NCI-H1436 (cell line): ENCODE measurements at places on chromosomes 12 and 14.

DNA sequence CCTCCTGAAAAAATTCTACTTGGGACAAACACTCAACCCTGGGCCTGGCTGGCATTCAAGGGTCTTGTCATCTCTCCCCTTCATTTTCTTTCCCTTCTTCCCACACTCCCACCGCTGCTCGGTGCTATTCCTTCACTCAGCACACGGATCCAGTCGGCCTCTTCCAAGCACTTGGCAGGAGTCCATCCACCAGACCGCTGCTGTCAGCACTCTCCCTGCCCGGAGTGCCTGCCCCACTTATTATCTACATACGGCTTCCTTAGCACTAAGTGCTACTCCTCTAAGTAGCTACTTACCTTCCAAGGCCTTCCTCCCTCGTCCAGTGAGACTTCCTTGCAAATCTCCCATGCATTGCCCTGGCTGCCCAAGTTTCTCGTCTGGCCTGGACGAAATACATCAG lies 29.8 kb downstream of the CALM1 start:
- no peak for DNase-seq

GRCh38 chr12:95073698-95074520 lies 491 bp upstream of the NR2C1 start:
- DNase-seq: no peak

DNA sequence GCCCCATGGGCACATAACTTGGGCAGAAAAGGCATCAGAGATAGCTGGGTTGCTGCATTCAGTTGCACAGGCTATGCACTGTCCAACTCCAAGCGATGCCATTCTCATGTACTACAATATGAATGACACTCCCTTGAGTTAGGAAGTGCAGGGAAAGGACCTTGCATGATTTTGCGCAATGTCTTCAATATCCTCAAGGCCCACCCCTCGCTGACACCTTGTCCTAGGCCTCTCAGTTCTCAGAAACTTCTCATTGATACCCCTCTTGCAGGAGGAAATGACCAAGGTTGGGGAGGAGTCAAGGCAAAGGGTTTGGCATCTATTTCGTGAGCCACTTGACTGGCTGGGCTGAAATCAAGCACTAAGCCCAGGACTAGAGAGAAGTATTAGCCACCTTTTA lies 70.4 kb downstream of the ARL6IP4 start:
- no peak for DNase-seq

DNA sequence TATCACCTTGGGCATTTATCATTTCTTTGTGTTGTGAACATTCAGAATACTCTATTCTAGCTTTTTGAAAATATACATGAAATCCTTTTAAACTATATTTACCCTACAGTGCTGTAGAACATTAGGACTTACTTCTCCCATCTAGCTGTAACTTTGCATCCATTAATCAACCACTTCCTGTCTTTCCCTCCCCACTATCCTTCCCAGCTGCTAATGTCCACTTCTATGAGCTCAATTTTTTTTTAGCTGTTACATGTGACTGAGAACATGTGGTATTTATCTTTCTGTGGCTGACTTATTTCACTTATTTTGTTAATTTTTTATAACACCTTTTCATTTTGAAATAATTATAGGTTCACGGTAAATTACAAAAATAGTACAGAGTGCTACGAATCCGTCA lies 136.0 kb downstream of the LMNTD1 start:
- DNase-seq: no peak

DNA sequence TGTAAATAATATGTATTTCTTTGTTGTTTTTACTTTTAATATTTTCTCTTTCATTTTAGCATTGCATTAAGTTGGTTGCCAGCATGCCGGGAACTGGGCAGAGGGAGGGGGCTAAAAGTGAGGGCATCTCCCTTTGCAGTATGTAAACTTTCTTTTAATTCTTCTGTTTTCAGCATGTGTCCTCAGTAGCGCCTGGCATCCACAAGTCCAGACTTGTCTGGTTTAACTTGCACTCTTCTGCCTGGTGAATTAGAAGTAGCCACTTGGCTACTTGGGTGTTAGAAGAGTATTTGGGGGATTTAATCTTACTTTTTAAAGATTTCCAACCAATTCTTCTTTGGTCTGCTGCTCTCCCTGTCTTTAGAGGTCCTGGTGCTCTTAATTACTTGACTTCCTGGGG lies 117.2 kb upstream of the SCAF11 start:
- DNase-seq: no peak

DNA sequence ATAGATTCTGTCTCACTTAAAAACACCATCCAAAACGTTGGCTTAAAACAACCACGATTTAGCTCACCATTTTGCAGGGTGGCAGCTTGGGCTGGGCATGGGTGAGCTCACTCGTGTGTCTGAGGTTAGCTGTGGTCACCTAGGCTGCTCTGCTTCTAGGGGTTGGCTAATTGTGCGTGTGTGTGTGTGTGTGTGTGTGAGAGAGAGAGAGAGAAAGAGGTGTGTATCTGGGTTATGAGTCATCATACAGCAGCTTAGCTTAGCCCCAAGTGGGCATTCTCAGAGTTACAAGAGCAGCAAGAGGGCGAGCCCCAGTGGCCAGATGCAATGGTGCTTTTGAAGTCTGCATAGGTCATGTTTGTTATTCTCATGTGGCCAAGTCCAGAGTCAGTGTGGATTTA lies 6.0 kb downstream of the FBXW8 start:
- DNase-seq: no peak

DNA sequence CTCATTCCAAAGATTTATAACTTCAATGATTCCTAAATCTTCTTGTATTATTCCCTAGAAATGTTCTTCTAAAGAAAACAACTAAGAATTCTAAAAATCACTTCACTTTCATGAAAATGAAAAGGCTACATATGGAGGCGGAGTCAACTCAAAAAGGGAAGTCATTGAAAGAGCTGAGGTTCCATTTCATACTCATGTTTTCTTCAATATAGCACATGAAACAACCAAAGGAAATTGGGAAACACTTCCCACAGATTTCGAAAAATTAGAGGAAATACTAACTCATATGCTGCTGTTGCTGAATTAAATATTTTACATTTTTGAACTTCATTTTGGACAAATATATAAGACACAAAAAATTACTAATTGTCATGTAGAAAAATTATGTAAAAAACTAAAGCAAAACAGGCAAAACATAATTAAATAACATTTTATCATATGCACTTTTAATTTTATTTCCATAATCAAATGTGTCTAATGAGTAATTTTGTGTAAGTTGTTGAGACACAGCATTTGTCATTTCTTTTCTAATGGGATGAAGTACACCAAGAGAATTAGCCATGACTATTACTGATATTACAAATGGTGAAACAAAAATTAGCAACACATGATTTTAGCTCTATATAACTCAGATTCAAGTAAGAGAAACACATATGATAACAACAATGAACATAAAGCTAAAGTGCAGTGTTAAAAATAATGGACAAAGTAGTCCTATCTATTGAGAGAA lies at the start of gene CD163:
Gene CD163, minus strand, starts transcription at position 92 of the 730 bp plus-strand sequence. Its CDS starts 87 bp downstream, at position 5.
- DNase-seq: no peak

DNA sequence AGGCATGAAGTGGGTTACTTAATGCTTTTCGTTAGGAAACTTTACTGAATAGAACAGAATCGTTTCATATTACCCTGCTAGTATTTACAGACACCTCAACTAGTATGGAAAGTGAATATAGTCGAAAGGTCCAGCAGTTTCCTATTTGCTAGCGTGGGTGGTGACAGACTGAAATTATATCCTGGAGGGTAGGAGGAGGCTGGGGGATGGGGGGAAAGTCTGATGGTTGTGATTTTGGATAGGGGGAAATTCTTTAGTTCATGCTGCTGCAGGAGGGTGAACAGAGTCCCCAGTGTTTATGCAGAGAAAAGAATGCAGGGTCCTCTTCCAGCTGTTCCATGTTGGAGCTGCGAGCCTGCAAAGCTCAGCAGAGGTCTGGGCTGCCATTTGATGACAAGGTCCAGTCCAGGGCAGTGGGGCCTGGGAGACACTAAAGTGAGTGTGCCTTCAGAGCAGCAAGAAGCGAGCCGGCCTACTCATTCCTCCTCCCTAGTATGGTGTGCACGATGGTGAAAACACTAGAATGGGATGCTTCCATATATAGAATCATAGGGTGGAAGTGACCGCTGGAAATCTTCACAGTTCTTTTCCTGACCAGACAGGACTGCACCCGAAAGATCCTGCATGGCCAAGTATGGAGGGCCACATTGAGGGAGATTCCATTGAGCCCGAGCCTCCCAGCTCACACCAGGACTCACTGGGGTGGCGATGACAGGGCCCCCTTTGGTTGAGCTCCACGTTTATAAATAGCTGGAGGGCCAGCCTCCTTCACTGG lies 2.1 kb downstream of the SAMD4A start:
- DNase-seq: no peak

GRCh38 chr14:104957146-104958113 lies 20.7 kb downstream of the AHNAK2 start:
- no peak for DNase-seq

DNA sequence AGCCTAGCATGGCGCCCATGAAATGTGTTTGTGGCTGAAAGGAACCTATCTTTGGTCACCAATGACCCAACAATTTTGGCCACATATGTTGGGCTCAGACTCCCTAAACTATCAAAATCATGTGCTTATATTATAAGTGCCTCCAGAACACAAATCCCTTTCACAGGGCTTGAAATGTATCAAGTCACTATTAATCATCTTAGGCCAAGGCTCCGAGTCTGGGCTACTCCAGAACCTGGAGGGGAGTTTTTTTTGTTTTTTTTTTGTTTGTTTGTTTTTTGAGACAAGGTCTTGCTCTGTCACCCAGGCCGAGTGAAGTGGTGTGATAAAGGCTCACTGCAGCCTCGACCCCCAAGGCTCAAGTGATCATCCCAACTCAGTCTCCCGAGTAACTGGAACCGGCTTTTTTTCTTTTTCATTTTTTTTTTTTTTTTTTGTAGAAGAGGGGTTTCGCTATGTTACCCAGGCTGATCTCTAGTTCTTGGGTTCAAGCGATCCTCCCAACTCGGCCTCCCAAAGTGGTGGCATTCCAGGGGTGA lies 989 bp upstream of the DRAM1 start:
- DNase-seq: no peak

DNA sequence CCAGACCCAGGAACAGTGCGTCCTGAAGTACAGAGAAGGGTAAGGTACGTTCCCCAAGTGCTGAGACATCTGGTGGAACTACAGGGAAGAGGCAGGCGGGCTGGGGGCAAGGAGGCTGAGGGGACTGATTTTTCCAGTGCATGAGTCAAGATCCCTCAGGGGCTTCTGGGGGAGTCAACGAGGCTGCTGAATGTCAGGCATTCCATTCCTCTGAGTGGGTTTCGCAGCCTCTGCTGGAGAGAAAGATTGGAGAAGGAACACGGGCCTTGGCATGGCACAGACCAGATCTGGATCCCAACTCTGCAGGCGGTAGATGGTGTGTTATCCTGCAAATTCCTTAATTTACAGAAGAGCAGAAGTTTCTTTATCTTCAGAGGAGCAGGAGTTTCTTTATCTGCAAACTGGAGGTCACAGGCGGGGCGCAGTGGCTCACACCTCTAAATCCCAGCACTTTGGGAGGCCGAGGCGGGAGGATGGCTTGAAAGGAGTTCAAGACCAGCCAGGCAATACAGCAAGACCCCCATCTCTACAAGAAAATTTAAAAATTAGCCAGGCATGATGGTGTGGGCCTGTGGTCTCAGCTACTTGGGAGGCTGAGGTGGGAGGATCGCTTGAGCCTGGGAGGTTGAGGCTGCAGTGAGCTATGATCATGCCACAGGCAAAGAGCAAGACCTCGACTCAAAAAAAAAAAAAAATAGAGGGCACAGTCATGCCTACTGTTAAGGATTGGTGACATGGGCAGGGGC lies 132.6 kb upstream of the MAP1LC3B2 start:
- no peak for DNase-seq

DNA sequence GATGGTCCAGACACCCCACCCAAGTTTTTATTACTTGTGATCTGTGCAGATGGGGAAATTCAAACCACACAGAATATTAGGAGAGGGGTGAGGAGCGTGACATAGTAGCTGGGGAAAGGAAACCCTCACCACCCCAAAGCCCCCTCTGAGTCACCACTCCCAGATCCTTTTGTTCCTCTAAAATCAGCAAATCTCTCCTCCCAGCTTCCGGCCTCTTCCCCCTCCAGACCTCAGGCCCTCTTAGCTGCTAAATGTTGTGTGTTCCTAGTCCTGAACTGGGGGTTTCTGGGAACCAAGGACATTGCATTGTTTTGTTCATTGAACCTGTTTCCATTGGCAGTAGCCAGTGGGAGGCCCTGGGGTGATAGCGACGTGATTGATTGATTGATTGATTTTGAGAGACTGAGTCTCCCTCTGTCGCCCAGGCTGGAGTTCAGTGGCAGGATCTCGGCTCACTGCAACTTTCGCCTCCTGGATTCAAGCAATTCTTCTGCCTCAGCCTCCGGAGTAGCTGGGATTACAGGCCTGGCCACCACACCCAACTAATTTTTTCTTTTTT lies 5.9 kb upstream of the ORAI1 start:
- DNase-seq: no peak

DNA sequence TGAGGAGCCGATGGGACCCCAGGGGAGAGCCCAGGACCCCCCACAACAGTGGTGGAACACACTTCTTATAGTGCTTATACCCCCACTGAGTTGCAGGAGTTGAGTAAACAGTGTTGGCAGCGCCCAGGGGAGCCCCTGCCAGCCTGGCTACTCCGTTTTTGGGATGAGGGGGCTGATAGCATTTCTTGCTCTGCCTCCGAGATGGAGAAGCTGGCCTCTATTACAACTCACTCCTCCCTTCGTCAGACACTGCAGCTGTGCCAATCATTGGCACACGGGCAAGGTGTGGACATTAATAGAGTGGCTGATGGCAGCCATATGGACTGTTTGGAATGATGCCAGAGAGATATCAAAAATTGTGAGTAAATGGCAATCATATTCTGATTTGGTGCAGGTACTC lies 94.9 kb upstream of the TMPO start:
- DNase-seq: no peak

DNA sequence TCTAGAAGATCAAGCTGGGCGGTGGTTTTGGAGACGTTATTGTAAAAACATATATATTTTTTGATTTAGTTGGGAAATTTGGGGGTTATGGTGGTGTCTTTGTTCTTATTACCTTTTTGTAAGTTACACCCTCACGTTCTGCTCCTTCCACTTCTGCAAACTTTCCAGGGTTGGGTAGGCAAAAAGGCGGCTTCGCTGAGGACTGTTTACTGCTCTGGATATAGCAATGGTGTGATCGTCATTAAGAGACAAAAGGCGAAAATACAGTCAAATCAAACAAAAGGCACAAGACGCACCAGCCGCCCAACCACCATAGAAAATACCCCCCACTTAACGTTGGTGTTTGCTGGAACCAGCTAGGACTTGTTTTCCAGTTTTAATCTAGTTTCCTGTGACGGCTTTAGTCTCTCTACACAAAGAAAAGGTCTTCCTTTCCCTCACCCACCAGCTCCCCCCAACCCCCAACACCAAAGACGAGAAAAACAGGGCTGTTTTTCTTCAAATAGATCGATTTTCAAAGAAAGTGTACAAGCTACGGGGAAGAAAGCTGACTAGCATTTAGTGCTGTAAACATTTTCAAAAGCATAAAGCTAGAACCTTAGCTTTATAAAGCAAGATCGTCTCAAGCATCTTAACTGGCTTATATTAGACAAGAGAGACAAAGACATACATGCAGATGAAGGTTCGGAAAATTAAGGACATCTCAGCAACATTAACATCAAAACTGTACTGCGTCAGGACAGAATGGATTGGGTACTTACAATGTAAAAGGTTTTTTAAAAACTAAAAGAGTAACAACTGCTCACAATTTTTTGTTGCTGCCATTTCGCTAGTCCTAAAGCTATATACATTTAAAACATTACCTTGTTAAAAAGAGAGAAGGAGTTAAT lies 2.0 kb upstream of the SETD1B start:
- DNase-seq: peak; percentile 71
